ENCODE measurements at places on chromosomes 7 and 10.

- DNase-seq: no peak
Measured at GRCh38 chr7:158406364-158406763, 181.3 kb downstream of the PTPRN2 start.

DNA sequence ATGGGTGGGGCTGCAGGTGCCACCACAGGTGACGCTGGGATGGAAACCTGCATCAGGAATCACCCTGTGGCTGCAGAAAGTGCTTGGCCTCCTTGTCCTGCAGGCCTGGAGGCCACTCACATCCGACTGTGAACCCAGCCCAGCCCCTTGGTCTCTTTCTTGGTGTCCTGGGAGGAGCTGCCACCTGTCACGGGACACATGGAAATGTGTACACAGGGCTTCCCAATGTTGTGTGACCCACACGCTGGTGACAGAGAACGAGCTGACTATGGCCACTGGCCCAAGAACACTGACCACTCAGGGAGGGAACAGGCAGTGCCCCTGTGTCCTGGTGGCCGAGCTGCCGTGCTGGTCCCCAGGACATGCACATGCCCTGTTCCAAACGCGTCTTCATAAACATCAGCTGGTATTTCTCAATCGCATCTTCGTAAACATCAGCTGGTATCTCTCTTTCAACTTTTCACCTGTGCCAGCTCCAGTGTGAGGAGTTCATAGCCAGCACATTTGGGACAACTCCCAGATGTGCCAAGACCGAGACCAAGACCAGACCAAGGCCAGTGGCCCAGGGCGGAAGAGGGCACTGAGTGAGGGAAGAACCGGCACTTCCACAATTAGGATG lies 57.9 kb upstream of the INPP5A start:
- DNase-seq: peak; percentile 48

- peak; percentile 35 for DNase-seq
Measured at GRCh38 chr10:5512881-5513612, 11.7 kb upstream of the CALML3 start.

GRCh38 chr7:91126762-91127161 lies 137.5 kb upstream of the FZD1 start:
- DNase-seq: no peak

DNA sequence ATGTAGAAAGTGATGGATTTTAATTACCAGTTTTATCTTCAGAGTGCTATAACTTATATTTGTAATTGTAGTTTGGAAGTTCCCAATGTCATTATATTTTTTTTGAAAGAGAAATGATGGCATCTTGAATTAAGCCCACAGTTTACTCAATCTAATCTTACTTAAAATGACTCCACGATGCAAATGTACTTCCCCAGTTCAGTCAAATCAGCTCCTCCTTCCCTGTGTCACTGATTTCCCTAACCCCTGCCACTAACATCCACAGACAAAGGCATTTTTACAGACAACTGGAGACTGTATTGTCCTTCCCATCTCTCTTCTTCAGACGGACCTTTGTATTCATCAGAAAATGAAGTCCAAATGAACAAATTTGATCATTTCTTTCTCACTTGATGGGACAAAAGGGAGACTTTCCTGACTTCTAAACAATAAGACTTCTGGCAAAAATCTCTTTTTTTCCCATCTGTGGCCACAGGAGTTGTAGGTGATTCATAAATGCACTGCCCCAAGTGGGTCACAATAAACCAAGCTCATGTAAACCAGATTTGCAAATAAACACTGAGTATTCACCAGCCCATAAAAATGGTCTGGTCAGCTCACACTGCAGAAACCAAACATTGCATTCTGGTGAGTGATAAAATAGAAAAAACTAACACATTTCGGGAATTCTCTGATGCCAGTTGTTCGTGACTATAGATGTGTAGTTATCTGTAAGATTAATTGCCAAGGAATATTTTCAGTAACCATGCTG lies 162.9 kb downstream of the FANK1 start:
- DNase-seq: no peak

DNA sequence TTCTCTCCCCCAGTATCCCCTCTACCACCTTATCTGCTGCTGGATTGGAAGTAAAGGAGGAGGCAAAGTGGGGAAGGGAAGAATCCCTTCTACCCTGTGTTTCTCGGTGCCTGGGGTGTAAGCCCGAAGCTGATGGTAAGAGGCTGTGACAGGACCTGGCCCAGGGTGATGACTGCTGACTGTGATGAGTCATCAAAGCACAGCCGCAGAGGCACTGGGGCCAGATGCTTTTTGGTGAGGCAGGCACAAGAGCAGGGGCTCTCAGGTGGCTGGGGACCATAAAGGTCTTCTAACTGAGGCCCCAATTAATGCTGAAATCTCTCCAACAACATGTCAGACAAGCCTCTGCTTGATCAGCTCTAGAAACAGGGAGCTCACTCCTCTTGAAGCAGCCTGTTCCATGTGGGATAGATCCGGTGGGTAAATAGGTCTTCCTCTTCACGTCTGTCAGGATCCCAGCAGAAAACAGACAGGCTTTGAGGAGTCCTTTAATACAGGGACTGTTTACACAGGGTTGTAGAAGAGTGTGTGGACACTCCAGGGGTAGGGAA lies 86.1 kb upstream of the PCBD1 start:
- no peak for DNase-seq

- no peak for DNase-seq
Measured at GRCh38 chr7:22992874-22993840, 20.8 kb downstream of the HYCC1 start.
